Stimulated activated CD8-positive, alpha-beta memory T cell treated with anti-CD3 and anti-CD28 coated beads, Interleukin-15, amount 100 ng/mL, for 24 hours (primary cell): ENCODE measurements at places on chromosomes 2 and 18.

- DNase-seq, result no peak
Observed at GRCh38 chr2:103594823-103595222, 833.0 kb downstream of the TMEM182 start.

DNA sequence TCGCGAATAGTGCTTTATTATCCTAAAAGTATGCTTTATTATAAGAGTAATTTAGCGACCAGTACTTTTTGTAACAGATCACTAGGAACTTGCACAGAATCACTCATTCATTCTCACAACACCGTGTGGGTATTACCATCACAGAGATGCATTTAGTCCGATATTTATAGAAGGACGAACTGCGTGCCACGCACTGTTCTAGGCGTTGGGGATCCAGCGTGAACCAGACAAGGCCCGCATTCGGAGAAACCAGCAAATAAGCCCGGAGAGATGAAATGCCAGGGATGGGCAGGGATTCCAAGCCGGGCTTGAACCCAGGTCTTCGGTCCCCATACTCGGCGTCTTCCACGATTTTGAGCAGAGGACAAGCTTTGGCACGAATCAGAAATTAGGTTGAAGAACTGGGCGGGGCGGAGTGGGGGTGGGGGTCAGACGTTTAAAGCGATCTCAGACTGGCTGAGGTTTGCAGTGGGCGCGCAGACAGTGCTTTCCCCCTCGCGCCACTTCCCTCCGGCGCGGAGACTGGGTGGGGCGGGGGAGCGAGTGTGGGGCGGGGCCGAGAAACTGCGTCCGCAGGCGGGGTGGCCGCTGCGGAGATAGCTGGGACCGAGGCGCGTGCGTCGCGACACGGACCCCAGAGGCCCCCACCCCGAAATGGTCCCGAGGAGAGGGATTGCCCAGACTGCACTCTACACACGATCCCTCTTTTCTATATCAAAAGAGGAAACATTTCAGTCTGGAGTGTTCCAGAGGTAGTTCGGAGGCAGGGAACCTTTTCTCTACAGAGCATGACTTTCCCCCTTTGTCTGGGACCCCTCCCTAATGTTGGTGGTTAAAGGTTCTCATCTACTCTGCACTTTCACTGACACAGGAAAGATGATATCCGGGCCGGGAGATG lies 1.1 kb upstream of the CXCR4 start:
- DNase-seq, result peak; percentile 28

DNA sequence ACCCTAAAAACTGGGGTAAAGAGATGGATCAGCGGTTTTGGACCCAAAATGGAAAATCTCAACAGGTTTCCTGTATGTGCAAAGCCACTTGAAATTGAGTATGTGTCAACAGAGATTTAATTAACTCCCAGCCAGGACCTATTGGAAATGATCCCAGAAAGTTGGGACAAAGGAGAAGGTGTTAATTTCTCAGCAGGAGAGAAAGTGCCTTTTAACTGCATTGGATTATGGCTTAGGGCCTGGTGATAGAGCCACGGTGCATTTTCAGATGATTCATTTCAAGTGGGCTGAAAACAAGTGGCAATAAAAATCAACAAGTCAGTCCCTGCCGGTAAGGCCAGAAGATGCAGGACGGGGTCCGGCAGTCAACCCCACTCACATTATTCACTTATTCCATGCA lies 80.2 kb upstream of the BCL11A start:
- no peak for DNase-seq

DNA sequence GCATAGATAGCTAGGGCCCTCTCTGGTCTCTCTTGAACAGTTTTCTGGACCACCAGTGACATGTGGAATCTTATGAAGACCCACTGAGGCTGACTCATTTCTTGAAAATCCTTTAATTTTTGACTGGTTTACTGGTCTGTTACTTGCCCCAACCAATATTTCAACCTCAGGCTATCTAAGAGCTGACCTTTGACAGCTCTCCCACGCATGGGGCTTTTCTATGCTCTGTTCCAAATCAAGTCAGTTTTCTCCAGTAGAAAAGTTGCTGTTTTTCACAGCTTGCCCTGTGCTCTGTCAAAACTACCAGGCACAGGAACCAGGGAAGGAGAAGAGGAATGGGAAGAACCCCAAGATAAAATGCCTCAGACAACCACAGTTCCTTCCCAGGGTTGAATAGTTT lies 46.0 kb upstream of the MTIF2 start:
- DNase-seq, result no peak

GRCh38 chr2:32355976-32356680 lies 695 bp upstream of the BIRC6 start:
- DNase-seq, result no peak

DNA sequence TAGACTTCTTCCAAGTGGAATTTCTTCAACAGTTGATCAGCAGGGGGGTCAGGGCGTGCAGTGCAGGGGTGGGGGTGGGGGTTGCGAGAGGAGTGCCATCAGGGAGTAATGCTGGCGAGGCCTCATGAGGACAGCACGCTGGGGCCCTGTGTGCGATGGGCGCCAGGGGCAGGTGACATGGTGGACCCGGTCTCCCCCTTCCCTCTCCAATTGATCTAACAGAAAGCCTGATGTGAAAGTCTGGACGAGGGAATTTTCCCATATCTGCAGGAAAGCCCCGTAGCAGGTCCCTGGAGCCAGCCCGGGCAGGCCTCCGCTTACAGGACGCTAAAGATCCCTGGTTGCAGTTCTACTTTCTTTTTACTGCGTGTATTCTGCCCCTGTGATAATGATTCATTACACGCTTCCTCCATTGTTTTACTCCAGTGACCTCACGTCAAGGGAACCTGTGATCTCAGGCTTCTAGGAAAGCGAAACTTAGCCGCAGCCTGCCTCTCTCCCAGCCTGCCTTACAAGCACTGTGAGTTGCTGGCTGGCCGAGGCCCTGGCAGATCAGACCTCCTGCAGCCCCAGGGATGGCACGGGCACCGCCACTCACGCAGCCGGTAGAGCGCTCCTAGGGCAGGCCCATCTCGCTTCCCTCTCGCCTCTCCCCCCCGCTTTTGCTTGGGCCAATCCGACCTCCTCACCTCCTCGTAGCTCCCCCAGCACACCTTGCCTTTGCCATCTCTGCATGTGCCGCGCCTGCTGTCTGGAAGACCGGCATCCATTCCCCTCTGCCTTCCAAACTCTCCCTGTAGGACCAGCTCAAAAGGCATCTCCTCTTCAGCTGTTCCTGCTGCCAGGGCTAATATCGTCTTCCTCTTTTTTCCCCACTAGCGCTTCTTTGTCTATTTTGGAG lies 19.2 kb downstream of the NEURL3 start:
- no peak for DNase-seq

- no peak for DNase-seq
Observed at GRCh38 chr2:20623241-20623640, 27.7 kb downstream of the HS1BP3 start.

DNA sequence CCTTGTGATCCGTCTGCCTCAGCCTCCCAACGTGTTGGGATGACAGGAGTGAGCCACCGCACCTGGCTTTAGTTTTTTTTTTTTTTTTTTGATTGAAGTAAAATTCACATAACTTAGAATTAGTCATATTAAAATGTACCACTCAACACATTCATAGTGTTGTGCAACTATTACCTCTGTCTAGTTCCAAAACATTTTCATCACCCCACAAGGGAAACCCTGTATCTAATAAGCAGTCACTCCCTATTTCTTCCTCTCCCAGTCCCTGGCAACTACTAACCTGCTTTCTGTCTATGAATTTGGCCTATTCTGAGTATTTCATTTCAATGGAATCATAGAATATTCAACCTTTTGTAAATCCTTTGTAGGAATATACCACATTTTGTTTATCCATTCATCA lies 123.9 kb upstream of the FAM117B start:
- DNase-seq, result no peak

DNA sequence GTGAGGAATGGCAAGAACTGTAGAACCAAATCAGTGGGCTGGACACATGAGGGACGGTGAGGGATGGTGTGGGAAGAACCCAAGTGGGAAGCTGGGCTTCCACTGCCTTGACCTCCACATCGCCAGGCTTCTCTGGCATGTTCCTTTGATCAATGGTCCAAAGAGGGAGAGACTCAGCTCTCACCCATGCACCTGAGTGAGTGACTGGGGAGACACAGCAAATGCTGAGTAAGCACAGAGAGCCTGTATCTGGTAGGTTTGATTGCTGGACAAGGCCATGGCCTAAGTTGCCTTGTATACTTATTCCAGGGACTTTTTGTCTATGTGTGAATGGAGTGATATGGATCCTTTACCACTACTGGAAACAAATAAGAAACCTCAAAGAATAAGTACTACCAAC lies 188.6 kb downstream of the AFF3 start:
- DNase-seq, result no peak

GRCh38 chr2:205482399-205483081 lies 199.8 kb upstream of the NRP2 start:
- DNase-seq, result no peak
